Right lobe of liver (tissue), 6 donors: ENCODE measurements at places on chromosomes 4 and X. TPM values are rescaled to one million over a fixed set of nuclear protein-coding genes. Genes with fewer than 3 reads are reported as not detected.

DNA sequence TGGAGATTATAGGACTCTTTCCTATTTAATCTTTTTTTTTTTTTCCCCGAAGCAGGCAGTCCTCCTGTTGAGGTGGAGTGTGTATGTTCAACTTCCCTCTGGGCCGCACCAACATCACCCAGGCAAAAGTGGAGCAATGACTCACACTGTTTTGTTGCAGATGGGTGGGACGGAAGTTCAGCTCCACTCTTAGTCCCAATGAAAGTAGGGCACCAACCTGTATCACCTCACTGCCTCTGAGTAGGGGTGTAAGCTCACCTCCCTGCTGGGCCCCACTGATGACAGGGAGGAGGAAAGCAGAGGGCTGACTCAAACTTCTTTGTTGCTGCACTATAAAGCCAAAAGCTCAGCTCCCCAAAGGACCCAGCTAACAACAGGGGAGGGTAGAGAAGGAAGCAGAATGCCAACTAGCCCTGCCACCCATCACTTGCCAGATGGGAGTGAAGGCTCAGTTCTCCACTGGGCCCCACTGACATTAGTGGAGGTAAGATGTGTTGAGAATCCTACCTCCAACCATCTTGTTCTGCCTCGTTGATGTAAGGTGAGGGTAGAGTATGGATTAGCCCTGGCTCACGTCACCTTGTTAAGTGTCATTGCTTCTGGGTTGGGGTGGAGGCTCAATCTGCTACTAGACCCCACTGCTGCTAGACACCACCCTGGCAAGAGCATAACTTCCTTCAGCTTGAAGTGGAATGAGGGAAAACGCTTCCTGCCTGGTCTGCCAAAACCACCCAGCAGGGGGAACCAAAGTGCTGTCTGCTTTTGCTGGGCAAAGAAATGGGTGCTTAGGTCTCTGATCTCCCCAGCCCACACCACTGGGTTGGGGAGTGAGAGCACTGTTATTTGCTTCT is 14.1 kb downstream of the RPS6KA3 start:
- H3K4me1 ChIP-seq: no peaks in the 10 kb centered on the region
- H3K36me3 ChIP-seq: no peaks in the 10 kb centered on the region
- peak; percentile 48 for DNase-seq
- H3K27me3 ChIP-seq: no peaks in the 10 kb centered on the region

- H3K27me3 ChIP-seq: no peaks in the 10 kb centered on the region
- no peaks in the 10 kb centered on the region for H3K4me1 ChIP-seq
- no peak overlapping the region for H3K27ac ChIP-seq
- no peak overlapping the region for H3K4me3 ChIP-seq
- no peak for DNase-seq
Observed at GRCh38 chrX:148960060-148960459, 459.6 kb downstream of the AFF2 start.

GRCh38 chr4:88955580-88956380 is 101.2 kb downstream of the FAM13A start:
- DNase-seq: no peak
- H3K4me3 ChIP-seq: no peak overlapping the region
- H3K27me3 ChIP-seq: no peaks in the 10 kb centered on the region
- no peaks in the 10 kb centered on the region for H3K4me1 ChIP-seq

DNA sequence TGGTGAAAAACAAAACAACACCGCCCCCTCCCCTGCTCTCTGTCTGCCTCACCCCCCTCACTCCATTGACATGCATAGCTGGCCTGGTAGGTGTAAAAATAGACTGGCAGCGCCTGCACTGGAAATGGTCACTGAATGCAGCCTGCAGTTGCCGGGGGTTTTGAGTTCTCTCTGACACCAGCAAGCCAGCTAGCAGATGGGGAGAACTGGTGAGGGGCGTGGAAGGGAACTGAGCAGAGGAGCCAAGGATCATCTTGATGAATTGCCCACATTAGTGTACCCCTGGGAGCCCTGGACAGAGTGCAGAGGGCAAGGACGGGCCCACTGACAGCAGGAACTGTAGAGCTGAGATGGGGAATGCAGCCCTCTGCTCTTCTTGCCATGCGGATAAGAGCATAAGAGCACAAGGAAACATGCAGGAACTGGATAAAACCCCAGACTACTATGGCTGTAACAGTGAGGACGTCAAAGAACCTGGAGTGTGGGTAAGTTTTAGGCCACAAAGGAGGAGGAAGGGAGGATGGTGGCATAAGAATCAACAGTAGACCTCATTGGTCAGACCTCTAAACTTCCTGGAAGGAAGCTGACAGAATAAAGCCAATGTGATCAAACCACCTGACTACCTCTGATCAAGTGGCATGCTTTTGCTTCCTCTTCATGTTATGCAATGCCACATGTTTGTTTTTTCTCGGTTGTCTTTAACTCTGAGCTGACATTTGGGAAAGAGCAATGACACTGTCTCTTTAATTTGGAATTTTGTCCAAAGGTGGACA is 96.3 kb downstream of the ANK2 start:
- peak overlapping the region; percentile 47 for H3K4me3 ChIP-seq
- H3K27me3 ChIP-seq: no peaks in the 10 kb centered on the region

CDKL2 gene
- not detected for total RNA-seq

GC gene
- 4,240 TPM for total RNA-seq

GRCh38 chr4:186722796-186723291 is 812 bp downstream of the FAT1 start:
- peak overlapping the region; percentile 88 for H3K4me3 ChIP-seq
- H3K27ac ChIP-seq: no peak overlapping the region
- DNase-seq: no peak
- H3K36me3 ChIP-seq: no peaks in the 10 kb centered on the region
- no peaks in the 10 kb centered on the region for H3K27me3 ChIP-seq
- H3K4me1 ChIP-seq: peaks cover 7% of the 10 kb centered on the region

GRCh38 chr4:141771889-141772830 is 135.8 kb downstream of the IL15 start:
- H3K27ac ChIP-seq: no peak overlapping the region
- no peaks in the 10 kb centered on the region for H3K27me3 ChIP-seq
- H3K36me3 ChIP-seq: no peaks in the 10 kb centered on the region
- no peaks in the 10 kb centered on the region for H3K4me1 ChIP-seq
- no peak overlapping the region for H3K4me3 ChIP-seq
- no peak for DNase-seq

BTC gene
- total RNA-seq: 0.95 TPM

- DNase-seq: no peak
- H3K4me3 ChIP-seq: no peak overlapping the region
- H3K27me3 ChIP-seq: no peaks in the 10 kb centered on the region
- H3K27ac ChIP-seq: no peak overlapping the region
Observed at GRCh38 chr4:20015636-20016224, 236.0 kb upstream of the SLIT2 start.

- H3K4me1 ChIP-seq: no peaks in the 10 kb centered on the region
- H3K4me3 ChIP-seq: no peak overlapping the region
- no peaks in the 10 kb centered on the region for H3K36me3 ChIP-seq
- DNase-seq: no peak
- no peaks in the 10 kb centered on the region for H3K27me3 ChIP-seq
Observed at GRCh38 chr4:169136796-169137557, 126.9 kb upstream of the CBR4 start.

GRCh38 chrX:49932791-49933190 is 10.4 kb downstream of the CLCN5 start:
- H3K4me1 ChIP-seq: no peaks in the 10 kb centered on the region
- H3K27ac ChIP-seq: no peak overlapping the region
- DNase-seq: no peak
- no peaks in the 10 kb centered on the region for H3K36me3 ChIP-seq
- no peaks in the 10 kb centered on the region for H3K27me3 ChIP-seq

DNA sequence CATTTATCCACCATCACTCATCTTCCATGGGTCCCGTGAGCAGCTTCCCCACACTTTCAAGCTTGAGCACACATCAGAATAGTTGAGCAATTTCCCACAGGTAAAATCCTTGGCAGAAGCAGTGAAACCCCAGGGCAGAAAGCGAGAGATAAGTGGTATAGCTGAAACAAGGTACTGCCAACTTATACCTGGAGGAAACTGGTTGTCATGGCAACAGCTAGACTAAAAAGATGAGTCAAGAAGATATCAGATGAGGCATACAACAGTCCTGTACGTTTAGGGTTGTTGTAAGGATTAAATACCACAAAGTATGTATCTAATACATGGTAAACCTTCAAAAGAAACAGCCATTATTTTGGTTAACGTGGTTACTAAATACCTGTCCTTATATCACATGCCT is 66.9 kb upstream of the PHOX2B start:
- H3K36me3 ChIP-seq: no peaks in the 10 kb centered on the region
- H3K27ac ChIP-seq: no peak overlapping the region
- DNase-seq: no peak
- H3K4me1 ChIP-seq: no peaks in the 10 kb centered on the region

DNA sequence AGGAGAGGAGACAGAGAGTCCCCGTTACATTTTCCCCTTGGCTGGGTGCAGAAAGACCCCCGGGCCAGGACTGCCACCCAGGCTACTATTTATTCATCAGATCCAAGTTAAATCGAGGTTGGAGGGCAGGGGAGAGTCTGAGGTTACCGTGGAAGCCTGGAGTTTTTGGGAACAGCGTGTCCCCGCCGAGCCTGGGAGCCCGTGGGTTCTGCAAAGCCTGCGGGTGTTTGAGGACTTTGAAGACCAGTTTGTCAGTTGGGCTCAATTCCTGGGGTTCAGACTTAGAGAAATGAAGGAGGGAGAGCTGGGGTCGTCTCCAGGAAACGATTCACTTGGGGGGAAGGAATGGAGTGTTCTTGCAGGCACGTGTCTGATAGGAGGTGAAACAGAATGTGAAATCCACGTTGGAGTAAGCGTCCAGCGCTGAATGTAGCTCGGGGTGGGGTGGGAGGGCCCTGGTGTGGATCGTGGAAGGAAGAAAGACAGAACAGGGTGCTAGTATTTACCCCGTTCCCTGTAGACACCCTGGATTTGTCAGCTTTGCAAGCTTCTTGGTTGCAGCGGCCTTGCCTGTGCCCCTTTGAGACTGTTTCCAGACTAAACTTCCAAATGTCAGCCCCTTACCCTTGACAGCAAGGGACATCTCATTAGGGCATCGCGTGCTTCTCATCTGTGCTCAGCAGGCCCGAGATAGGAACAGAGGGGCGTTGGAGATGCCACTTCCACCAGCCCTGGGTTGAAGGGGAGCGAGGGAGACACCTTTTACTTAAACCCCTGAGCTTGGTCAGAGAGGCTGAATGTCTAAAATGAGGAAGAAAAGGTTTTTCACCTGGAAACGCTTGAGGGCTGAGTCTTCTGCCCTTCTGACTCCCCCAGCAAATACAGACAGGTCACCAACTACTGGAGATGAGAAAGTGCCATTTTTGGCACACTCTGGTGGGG is 2.7 kb downstream of the SHOX start:
- no peaks in the 10 kb centered on the region for H3K4me1 ChIP-seq
- H3K36me3 ChIP-seq: no peaks in the 10 kb centered on the region
- H3K4me3 ChIP-seq: no peak overlapping the region
- peaks cover 4% of the 10 kb centered on the region for H3K27me3 ChIP-seq
- no peak for DNase-seq

- H3K27me3 ChIP-seq: no peaks in the 10 kb centered on the region
- no peak overlapping the region for H3K4me3 ChIP-seq
- H3K27ac ChIP-seq: no peak overlapping the region
- no peaks in the 10 kb centered on the region for H3K4me1 ChIP-seq
Observed at GRCh38 chr4:11860996-11861395, 432.3 kb upstream of the HS3ST1 start.

CFP gene
- total RNA-seq: 9.1 TPM

HTR2C gene
- not detected for total RNA-seq

- no peak for DNase-seq
- no peaks in the 10 kb centered on the region for H3K4me1 ChIP-seq
- H3K36me3 ChIP-seq: no peaks in the 10 kb centered on the region
- H3K27me3 ChIP-seq: no peaks in the 10 kb centered on the region
- H3K4me3 ChIP-seq: no peak overlapping the region
Observed at GRCh38 chr4:108535757-108536156, 84.6 kb upstream of the RPL34 start.

DNA sequence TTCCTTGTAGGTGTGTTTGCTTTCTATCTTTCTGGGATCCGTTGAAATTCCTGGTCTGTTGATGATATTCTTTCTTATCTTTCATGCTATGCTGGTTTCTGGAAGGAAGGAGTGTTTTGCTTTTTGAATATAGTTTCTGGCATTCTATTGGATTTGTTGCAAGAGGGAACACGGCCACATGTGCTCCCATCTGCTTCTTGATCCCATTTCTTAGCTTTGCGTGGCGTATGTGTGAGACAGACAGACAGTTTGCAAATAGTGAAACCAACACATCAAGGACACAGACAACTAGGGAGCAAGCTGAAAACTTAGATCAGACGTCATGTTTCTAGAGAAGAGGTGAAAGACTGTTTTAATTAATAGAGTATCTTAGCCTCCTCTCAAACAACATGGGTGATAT is 261.9 kb upstream of the PUDP start:
- no peaks in the 10 kb centered on the region for H3K36me3 ChIP-seq
- no peak for DNase-seq
- no peak overlapping the region for H3K27ac ChIP-seq
- no peaks in the 10 kb centered on the region for H3K27me3 ChIP-seq

GRCh38 chr4:110122201-110122600 is 76.2 kb downstream of the ELOVL6 start:
- H3K36me3 ChIP-seq: no peaks in the 10 kb centered on the region
- H3K4me1 ChIP-seq: no peaks in the 10 kb centered on the region
- H3K4me3 ChIP-seq: no peak overlapping the region
- no peak overlapping the region for H3K27ac ChIP-seq
- DNase-seq: no peak
- no peaks in the 10 kb centered on the region for H3K27me3 ChIP-seq

GRCh38 chrX:133838761-133839676 is 146.4 kb downstream of the GPC3 start:
- H3K27me3 ChIP-seq: no peaks in the 10 kb centered on the region
- no peak overlapping the region for H3K27ac ChIP-seq
- H3K4me1 ChIP-seq: no peaks in the 10 kb centered on the region
- no peak for DNase-seq
- H3K36me3 ChIP-seq: no peaks in the 10 kb centered on the region
- no peak overlapping the region for H3K4me3 ChIP-seq

DNA sequence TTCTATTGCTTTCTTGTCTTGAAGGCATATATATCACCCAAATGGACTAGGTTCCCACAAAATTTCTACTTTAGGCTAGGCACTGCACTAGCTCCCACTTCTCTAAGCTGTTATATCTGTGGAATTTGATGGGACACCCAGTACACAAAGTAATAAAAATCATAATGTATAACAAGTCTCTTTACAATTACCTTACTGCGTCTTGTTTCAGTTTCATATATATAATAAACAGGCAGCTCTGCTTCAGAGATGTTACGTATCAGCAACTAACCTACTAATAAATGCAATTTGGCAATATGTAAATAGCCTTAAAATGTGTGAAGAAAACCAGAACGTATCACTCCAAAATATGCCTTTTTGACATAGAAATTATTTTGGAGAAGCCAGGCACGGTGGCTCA is 42.0 kb upstream of the UGDH start:
- H3K4me3 ChIP-seq: no peak overlapping the region
- no peak overlapping the region for H3K27ac ChIP-seq
- H3K36me3 ChIP-seq: no peaks in the 10 kb centered on the region
- DNase-seq: no peak
- no peaks in the 10 kb centered on the region for H3K27me3 ChIP-seq
